ENCODE measurements at places on chromosomes 3 and 15. TPM values are rescaled to one million over a fixed set of nuclear protein-coding genes. Genes with fewer than 3 reads are reported as not detected.

DNA sequence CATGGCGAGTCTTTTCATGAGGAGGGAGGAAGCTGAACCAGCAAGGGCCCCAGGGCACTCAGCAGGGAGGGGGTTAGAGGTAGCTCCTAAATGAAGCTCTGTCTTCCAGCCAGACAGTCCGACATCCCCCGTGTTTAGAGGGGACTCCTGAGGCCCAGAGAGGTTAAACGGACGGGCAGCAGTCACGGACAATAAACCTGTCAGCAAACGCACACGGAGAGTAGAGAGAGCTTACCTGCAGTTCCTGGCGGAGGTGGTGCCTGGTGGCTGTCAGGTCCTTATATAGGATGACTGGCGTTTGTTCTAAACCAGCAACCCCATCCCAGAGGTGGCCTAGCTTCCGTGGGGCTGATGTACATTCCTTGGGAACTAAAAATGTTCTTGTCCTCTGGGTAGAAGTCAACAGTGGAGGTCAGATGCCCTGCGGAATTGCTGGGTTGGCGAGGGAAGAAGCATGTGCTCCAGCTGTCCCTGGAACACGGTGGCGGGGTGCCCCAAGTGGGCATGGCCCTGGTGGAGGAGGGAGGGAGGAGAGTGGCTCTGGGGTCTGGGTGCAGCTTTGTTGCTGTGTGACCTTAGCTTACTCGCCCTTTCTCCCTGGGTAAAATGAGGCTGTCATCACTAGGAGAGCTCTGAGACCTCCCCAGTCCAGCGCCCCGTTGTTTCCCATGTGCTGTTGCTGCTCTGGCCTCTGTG, 2.1 kb downstream of the GHRL start:
- DNase-seq, result no peak

GRCh38 chr3:142849148-142849547, 39.7 kb downstream of the PCOLCE2 start:
- DNase-seq, result no peak

DNA sequence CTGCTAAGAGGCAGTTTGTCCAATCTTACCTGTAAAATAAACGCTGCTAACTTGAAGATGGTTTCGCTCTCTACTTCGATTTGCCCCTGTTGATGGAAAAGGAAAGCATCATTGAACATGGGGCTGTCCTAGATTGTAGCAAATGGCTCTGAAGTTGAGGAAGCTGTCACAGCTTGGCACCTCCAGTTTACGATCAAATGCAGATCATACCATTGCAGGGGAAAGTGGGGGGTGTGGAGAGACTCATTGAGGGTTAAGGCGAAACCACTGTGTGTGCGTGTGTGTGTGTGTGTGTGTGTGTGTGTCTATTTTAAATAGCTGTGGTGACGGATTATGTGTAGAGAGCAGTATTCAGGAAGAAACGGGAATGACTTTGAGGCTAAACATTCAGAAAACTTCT, 127.6 kb upstream of the LMOD3 start:
- DNase-seq, result no peak

DNA sequence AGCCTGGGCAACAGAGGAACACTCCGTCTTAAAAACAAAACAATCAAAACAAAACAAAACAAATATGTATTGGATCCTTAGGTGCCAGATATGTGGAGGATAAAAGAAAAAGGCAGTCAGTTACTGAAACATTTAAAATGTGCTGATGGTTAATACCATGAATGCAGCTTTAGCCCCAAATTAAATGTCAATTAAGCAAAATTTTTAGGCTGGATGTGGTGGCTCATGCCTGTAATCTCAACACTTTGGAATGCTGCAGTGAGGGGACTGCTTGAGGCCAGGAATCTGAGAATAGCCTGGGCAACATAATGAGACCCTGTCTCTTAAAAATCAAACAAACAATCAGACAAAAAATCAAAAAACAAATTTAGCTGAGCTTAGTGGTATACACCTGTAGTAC, 8.5 kb upstream of the CHMP2B start:
- no peak for DNase-seq

- no peak for DNase-seq
Observed at GRCh38 chr15:98731712-98732450, 83.5 kb downstream of the IGF1R start.

- no peak for DNase-seq
Observed at GRCh38 chr3:53422954-53423698, 71.3 kb upstream of the CACNA1D start.

DNA sequence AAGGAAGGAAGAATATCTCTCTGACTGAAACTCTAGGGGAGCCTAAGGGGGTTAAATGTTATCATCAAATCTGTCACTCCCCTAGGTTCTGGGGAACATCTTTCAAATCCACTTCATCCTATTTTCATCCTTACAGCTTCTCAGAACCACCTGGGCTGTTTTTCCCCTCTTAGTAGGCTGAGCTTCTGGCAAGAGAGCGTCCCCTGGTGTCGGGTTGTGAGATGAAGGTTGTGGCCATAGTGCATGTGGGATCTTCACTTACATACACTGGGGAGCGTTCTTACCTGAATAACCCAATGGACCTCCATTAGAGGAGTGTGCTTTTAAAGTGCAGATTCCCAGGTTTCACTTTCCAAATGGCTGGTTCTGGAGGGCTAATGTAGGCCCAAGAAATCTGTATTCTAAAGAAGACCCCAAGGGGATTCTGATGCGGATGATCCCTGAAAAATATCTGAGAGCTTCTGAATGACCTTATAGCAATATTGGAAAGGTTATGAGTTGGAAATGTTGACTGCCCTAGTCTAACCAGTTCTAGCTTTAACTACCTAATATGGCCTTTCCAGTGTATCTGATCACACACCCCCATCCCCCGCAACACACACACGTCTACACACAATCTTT, 663.7 kb downstream of the AGBL1 start:
- no peak for DNase-seq

DNA sequence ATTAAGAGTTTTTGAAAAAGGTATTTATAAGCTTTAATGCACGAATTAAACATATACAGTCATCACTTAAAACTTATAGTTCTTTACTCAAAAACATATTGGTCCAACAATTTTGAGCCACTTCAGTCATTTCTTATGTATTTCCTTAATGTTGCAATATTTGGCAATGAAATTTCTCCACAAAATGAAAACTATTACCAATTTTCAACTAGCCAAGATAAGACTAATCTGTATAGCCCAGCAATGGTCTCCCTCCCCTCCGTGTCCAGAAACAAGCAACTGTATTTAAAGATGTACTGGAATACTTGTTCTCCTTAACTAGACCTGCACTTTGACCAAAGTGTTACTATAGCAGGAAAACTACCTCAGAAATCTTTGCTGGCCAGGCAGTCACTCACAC, 9.2 kb downstream of the ARF4 start:
- DNase-seq, result no peak

Gene SHC4
- polyA plus RNA-seq, result not detected

Gene REC114
- polyA plus RNA-seq, result not detected

Gene GXYLT2
- polyA plus RNA-seq, result not detected

Gene SAMD7
- polyA plus RNA-seq, result 0.17 TPM

Gene TM4SF18
- not detected for polyA plus RNA-seq

Gene ST8SIA2
- not detected for polyA plus RNA-seq

Measured in naive B cell (primary cell).